Ascending aorta (tissue), 2 donors: ENCODE measurements at places on chromosomes 12 and 14.

DNA sequence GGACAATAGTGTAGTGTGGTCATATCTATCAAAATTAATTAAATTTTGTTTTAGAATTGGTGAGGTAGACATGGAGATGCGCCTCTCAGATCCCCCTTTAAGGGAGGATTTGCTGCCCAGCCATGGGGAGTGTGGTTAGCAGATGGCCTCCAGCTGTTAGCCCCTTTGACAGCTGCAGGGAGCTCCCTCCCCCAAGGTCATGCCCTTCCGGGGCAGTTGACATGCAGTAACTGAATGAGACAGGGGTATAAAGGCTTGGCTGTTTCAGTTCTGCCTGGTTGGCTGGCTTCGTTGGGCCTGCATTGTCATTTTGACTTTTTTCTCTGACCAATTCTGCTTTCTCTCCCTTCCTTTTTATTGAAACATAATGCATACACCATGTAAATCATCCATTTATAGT is 291.5 kb upstream of the SRRM4 start:
- no peak for DNase-seq

DNA sequence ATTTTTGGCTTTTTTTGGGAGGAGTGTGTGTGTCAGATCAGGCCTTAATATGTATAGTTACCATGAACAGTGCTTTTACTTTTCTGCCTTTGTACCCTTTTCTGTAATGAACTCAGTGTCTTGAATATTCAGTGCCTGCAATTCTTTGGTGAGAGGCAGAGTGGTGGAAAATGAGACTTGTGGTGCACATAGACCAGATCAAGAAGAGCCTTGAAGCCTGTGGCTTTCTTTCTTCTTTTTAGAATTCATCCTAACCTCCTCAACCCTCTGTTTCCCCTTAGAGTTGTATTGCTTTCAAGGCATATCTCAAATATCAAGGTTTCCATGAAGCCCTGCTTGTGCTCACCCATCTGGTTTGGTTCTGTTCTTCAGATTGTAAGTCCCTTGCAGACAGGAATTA is 2.6 kb downstream of the YLPM1 start:
- no peak for DNase-seq

DNA sequence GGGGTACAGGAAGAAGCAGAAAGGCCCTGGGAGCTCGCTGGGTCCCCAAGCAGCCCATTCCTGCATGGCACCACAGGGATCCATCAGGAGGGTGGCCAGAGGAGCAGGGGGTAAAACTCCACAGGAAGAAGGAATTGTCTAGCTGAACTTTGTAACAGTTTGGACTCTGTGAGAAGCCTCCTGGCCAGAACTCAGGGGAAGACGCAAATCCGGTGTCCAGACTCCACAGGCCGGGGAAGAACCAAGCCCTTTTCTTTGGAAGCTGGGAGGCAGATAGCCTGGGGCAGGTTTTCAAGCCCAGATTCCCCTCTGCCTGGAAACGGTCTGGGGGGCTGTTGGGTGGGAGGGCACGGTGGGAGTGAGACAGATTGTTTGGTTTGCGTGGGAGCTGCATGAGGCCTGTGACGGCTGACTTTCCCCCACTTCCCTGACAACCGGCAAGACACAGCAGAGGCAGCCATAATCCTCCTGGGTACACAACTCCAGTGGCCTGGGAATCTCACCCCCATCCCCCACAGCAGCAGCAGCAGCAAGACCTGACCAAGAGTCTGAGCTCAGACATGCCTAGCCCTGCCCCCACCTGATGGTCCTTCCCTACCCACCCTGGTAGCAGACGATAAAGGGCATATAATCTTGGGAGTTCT is 16.7 kb downstream of the GPHB5 start:
- no peak for DNase-seq

DNA sequence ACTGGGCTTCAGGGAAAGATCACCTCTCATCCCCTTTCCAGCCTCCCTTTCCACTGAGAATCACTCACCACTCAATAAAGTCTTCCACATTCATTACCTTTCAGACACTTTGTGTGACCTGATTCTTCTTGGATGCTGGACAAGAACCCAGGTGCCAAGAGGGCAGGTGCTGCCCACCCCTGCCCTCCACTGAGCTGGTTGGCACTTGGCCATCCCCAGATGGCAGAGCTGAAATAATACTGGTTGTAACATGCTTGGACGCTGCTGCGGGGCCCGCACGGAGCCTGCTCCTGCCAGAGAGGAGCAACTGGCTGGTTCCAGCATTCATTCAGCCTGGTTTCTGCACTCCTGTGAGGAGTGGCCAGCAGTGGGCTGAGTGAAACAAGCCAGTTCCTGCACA is 386.7 kb upstream of the CCDC196 start:
- DNase-seq = no peak

DNA sequence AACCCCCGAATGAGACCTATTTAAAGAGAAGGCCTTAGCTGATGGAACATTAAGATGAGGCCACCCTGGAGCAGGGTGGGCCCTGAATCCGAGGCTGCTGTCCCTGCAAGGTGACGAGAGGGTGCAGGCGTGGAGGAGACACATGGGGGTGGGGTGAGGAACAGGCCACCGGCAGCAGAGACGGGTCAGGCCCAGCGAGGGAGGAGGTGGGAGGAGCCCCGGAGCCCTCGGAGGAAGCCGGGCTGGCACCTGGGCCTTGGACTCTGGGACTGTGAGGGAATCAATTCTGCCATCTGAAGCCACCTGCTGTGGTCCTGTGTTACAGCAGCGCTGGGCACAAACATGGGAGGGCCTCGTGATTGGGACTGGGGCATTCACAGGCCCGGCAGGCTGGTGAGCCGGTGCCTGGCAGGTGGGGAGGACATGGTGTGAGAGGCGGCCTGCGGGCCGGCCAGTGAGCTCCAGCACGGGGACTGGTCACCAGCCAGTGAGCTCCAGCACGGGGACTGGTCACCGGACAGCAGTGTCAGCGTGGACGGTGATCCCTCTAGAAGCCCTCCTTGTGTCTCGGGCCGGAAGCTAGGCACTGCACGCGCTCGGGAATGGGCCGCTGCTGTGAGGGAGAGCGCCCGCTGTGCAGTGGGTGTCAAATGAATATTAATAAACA is 46.7 kb downstream of the NOC4L start:
- no peak for DNase-seq

- DNase-seq = no peak
Observed at GRCh38 chr14:52080158-52080800, 11.4 kb upstream of the NID2 start.

DNA sequence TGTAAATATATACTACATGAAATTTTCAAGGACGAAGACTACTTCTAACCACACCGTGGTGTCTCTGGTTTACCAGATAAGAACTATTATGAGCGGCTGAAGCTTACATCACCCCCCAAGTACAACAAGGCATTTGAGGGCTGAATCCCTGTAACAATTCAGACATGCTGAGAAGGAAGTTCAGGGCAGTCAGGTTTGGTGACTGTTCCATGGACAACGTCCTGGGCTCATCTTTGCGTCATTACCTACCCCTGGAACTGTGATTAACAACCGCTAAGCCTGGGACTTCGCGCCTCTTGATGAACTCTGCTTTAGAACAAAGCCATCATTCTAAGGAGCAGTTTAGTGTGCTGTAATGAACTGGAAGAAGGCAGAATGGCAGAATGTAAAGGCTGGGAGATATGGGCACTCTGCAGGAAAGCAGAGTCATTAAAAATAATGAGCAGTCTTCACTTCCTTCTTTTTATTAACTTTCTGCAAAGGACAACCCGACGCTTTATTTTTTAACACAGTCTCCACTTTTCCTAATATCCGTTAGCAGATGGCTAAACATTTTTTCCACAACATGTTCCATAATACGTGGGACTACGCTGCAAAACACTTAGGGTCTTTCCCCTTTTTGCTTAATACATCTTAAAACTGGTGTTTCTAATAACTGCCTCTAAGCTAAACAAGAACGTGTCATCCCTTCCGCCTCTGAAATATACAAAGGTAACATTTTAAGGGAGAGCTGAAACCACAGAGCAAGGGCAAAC is 263.2 kb downstream of the ADAMTS20 start:
- no peak for DNase-seq

- no peak for DNase-seq
Observed at GRCh38 chr12:49966511-49967041, 4.9 kb downstream of the AQP5 start.

- DNase-seq = no peak
Observed at GRCh38 chr14:101239065-101239464, 322.2 kb upstream of the DIO3 start.
